ENCODE measurements at places on chromosomes 2 and 18.

- no peak for DNase-seq
Observed at GRCh38 chr2:181573140-181573736, 83.7 kb downstream of the CERKL start.

DNA sequence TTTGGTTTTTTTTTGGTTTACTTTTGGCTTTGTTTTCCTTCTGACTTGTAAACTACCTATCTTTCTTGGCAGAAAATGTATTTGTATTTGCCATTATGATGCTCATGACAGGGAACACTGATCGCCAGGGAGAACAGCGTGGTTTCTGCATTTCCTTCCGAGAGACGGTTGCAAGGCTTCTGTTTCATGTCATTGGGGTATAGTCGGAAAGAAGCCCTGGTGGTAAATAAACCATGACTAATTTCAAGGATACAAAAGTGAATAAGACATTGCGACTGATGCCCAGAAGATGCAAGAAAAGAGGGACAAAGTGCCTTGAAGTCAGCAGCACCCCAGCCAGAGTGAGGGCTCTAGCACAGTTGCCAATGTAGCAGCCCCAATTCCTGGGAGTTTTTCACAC lies 4.2 kb upstream of the CAPN14 start:
- DNase-seq, result no peak

DNA sequence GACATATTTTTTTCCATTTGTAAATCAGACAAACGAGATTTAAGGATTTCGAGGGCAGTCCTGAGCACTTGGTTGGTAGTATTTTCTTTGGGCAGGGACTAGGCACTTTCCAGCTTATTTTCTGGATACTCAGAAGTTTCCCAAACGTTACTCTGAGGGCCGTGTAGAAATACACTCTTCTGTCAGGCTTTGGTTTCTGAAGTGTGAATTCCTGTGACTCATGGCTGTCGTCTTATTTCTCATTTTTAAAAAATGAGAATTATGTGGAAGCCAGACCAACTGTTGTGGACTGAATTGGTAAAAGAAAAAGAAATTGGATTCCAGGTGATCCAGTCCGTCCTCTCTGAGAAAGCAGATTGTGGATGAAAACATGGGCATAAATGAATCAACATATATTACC lies 658.6 kb upstream of the FANCL start:
- DNase-seq, result no peak

DNA sequence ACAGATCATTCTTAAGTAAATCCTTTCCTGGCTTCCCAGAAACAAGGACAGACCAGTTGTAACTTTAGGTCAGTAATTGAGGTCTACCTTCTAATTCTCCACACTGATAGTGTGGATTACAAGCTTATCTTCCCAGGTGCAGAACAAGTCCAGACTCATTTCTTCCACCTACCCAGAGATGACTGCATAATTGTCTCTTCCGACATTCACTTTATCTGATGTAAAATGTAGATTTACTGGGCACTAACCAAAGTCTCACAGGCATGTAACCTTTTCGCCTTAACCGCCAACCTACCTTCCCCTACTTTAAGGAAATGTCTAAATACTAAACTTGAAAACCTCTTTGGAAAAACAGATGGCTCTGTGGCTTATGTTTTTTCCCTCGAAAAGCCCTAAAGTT lies 96.2 kb downstream of the NCK2 start:
- DNase-seq, result no peak

- no peak for DNase-seq
Observed at GRCh38 chr2:180985771-180986395, 5.5 kb downstream of the UBE2E3 start.

- DNase-seq, result no peak
Observed at GRCh38 chr2:190043441-190043840, 19.1 kb downstream of the MSTN start.

GRCh38 chr2:109356324-109357035 lies 227.5 kb downstream of the SH3RF3 start:
- DNase-seq, result no peak

GRCh38 chr2:53752385-53752784 lies 15.2 kb upstream of the CHAC2 start:
- DNase-seq, result no peak

GRCh38 chr18:58755304-58756010 lies 84.2 kb downstream of the MALT1 start:
- no peak for DNase-seq

DNA sequence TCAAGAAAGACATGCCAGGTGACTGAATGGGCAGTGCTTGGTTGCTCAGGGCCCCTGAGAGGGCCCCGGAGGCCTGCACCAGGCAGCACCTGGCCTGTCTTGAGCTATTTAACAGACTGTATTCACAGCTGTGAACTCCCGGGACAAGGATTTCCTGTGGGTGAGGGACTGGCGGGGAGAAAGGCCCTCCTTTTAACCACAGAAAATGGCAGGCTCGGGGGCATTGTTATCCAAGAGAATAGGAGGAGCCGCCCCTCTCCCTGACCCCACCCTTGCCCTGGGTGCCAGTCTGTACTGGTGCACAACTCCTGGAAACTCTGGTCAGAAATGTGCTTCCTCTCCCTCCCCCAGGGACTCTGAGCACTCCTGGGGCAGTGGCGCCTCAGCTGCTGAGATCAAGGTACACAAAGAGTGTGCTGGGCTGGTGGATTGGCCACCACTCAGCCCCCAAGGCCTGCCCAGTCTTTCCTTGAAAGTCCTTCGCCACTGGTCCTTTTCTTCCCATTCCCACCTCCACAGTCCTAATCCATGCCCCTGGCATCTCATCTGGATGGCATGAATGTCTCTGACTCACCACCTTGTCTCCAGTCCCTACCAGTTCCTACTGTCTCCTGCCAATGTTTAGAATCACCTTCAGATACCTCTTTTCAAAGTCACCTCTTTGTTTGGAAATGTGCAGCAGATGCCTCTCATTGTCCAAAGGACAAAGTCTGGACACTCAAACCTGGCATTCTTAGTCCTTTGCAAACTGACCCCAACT lies 19.6 kb upstream of the EPAS1 start:
- DNase-seq, result no peak

GRCh38 chr2:80852808-80853139 lies 548.2 kb upstream of the LRRTM1 start:
- DNase-seq, result no peak

- DNase-seq, result no peak
Observed at GRCh38 chr2:69997015-69997830, 35.8 kb upstream of the ASPRV1 start.

- no peak for DNase-seq
Observed at GRCh38 chr2:112140899-112141625, 2.9 kb downstream of the FBLN7 start.

DNA sequence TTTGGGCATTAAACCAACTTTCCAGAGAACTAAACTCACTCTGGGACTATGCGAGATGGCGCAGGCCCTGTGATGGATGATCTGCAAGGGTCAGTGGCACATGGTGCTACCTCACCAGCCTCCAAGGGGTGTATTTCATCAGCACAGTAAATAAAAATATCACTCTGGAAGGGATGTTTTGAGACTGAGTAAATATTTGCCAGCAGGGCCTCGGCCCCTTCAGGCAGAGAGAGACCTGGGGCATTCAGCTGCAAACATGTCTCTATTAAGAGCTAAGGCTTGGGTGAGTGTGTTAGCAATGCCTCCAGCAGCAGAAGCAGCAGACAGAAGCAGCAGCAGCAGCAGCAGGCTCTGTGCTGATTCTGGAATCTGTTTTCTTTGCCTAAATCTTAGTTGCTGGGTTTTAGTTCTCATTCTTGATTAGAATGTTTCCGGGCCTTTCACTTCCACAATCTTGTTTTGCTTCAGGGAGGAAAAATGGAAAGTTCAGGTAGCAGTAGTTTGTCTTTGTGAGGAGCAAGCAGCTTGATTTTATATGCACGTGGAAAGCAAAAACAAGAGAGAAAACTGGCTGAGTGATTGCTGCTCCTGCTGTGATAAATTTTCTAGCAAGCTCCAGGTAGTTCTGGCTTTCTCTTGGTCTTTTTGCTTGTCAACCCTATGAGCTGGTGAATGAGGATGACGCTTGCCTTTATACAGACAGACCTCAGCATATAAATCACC lies 18.6 kb downstream of the ADCYAP1 start:
- no peak for DNase-seq

DNA sequence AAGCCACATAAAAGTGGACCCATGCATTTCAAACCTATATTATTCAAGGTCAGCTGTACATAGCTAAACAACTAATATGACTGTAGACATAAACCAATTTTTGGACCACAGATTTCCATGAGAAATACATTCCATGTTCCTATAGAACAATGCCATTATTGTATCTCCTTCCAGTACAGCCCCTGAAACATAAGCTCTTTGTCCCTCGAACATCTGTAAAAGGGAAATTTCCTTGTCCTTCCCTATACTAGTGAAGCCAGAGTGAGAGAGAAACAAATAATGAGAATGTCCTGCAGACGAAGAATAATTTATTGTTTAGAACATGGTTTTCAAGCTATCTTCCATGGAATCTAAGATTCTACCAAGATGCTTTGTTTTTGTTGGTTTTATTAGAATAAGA lies 75.3 kb downstream of the GORASP2 start:
- DNase-seq, result no peak

DNA sequence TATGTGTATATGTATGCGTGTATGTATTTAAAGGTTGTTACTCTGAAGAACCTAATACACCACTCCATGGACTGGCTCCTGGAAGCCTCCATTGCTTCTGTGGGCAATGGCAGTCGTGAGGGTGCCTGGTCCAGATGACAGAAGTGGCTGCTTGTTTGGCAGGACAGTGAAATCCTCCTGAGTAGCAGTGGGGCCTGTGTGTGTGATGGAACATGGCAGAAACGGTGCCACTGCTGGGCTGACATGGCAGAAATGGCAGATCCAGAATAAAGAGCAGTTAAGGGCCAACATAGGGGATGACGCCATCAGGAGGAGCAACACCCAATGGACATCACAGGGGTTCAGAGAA lies 6.1 kb upstream of the CPLX4 start:
- no peak for DNase-seq

DNA sequence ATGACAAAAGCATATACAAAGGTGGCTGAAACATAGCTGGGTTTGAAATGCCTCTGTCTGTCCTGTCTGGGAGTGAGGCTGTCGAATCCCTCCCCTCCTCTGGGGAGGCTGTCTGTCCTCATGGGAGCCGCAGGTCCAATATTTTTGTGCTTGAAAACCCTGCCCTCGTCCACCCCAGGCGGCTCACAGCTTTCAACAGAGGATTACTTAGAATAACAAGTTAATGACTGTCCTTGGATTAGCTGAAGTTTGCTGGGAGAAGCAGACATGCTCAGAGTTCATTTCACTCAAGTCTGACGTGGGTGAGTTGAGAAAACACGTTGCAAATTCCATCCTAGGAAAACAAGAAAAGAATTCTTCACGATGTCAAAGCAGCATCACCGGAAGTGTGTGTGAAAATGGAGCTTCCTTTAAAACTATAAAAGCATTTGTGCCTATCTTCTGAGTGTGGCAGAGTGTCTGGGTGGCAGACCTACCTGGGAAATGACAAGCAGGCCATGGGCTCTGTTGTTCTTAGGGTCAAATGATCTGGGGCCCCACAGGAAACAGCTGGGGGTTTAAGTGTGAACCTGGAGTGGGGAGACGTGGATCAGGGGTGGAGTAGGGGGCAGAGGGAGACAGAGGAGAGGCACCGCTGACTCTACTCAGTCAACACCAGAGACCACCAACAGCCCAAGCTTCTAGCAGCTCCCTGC lies 77.1 kb downstream of the DDX1 start:
- no peak for DNase-seq

DNA sequence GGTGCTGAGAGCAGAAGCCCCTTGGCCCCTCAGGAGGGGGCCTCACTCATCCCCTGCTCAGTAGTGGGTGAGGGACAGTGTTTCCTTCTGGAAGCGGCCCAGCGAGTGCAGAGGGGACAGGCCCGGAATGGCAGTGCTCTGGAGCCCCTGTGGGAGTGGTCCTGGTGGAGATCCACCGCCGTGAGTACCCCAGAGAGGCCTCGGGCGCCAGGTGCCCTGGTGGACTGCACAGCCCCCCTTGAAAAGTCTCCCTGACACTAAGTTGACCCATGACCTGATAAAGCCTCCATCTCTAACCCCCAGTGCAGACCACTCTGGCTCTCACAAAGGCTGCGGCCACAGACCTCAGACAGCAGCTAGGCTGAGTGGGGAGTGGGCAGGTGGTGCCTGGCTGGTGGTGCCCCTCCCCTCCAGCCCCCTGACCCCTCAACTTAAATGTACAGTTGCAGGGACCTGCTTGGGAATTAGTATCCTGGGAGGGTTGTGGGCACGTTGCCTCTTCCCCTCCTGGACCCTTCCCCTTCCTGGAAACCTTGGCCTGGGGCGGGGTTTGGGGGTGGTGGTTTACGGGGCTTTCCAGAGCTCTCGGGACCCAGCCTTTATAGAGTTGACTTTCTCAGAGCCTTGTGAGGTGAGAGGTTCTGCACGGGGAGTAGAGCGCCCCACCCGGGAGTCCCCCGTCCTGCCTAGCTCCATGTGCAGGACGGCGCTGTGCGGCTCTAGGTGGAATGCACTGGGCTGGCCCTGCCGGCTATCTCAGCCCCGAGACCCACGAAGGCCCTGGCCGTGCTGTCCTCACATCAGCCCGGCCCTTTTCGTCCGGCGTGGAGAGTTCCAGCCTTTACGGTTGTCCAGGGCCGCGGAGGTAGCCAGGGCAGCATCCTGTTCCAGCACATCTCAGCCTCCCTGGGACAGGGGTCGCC lies 62.7 kb downstream of the RTP5 start:
- no peak for DNase-seq

DNA sequence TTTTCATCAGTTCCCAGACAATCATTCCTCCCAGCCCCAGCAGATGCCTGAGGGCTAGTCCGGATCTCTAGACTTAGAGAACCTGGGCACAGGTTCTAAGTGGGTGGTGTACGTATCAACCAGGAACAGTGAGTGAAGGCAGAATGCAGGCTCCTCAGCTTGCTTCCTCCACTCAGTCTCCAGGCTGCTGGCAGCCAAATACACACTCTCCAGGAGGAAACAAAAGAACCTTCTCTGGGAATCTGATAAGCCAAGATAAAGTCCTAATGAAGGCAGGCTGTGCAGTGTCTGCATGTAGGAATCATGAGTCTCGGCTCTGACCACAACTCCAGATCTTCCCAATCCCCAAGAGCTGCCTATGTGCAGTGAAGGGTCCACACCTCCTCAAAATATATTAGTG lies 245.7 kb downstream of the SP3 start:
- DNase-seq, result no peak

DNA sequence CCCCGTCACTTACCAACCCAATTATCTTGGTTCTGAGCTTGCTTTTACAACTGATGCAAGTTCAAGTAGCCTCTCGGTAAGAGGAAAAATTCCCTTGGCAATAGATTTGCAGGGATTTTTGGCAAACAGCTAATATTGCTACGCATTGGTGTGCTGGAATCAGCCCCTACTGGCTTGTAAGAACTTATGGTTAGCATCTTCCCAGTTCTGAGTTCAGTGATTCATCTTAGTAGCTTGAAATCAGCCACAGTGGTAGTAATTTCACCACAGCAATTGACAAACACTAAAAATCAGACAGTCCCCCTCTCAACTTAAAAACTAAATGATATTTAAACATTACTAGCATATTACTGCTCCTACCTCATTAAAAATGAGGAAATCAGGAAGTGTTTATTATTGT lies 5.9 kb upstream of the RAX start:
- DNase-seq, result no peak

- no peak for DNase-seq
Observed at GRCh38 chr2:37085731-37086147, 1.4 kb downstream of the GPATCH11 start.

GRCh38 chr2:159362816-159363251 lies 76.3 kb upstream of the WDSUB1 start:
- no peak for DNase-seq
